ENCODE measurements at places on chromosomes 13 and 19. TPM values are rescaled to one million over a fixed set of nuclear protein-coding genes. Genes with fewer than 3 reads are reported as not detected.

DNA sequence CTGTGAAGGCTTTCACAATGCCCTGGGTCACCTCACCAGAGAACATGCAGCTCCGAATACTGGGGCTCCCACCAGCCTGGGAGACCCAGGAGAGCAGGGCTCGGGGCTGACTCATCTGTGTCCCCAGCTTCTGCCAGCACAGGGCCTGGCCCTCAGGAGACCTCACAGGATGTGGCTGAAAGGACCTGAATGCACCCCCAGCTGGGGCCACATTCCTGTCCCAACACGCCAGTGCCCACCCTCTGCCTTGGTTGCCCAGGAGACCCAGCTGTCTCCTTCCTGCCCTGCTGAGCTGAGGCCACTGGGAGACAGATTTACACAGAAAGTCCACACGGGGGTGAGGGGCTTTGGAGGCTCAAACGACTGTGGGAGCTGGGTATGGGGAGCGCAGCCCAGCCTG lies 11.9 kb downstream of the BCAT2 start:
- H3K27me3 ChIP-seq: no peaks in the 10 kb centered on the region
- H3K36me3 ChIP-seq: peaks cover 29% of the 10 kb centered on the region
- H3K4me1 ChIP-seq: peaks cover 7% of the 10 kb centered on the region
- no peak overlapping the region for H3K27ac ChIP-seq
- no peak for DNase-seq
- no peak overlapping the region for H3K4me3 ChIP-seq

TMEM91 gene
- total RNA-seq: 1.4 TPM

GRCh38 chr13:98181111-98181815 lies 4.2 kb upstream of the RNF113B start:
- H3K27ac ChIP-seq: no peak overlapping the region
- H3K27me3 ChIP-seq: no peaks in the 10 kb centered on the region
- no peaks in the 10 kb centered on the region for H3K4me1 ChIP-seq
- no peaks in the 10 kb centered on the region for H3K36me3 ChIP-seq
- DNase-seq: no peak

- H3K27me3 ChIP-seq: no peaks in the 10 kb centered on the region
- no peak overlapping the region for H3K4me3 ChIP-seq
- no peak overlapping the region for H3K27ac ChIP-seq
- no peak for DNase-seq
Observed at GRCh38 chr13:51330791-51331190, 8.7 kb upstream of the SERPINE3 start.

GRCh38 chr13:113062691-113063090 lies 42.9 kb upstream of the F7 start:
- H3K4me1 ChIP-seq: no peaks in the 10 kb centered on the region
- no peaks in the 10 kb centered on the region for H3K36me3 ChIP-seq

DNA sequence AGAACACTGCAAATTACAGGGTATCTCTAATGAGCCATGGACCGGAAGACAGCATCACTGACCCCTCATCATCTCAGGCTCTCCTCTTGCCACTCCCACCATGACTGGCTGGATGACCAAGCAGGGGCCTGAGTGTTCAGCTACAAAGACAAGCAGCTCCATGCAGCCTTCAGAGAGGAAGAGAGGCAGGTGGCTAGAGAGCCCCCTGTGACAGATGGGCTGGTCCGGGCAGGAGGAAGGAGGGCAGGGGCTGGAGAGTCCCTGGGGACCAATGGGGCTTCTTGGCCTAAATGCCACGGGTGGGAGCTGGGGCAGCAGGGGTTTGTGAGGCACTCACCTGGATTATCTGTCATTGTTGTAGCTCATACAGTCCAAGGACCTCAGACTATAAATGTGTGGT lies 12.8 kb upstream of the RASA3 start:
- H3K36me3 ChIP-seq: no peaks in the 10 kb centered on the region
- no peaks in the 10 kb centered on the region for H3K27me3 ChIP-seq
- H3K4me1 ChIP-seq: peaks cover 9% of the 10 kb centered on the region
- peak; percentile 35 for DNase-seq

ZNF266 gene
- total RNA-seq: 5.1 TPM

TMPRSS9 gene
- 0.17 TPM for total RNA-seq

- H3K4me3 ChIP-seq: peak overlapping the region; percentile 91
- DNase-seq: no peak
- H3K27me3 ChIP-seq: no peaks in the 10 kb centered on the region
- H3K27ac ChIP-seq: no peak overlapping the region
- peaks cover 4% of the 10 kb centered on the region for H3K4me1 ChIP-seq
- peaks cover 38% of the 10 kb centered on the region for H3K36me3 ChIP-seq
Observed at GRCh38 chr19:4473763-4474513, 1.8 kb downstream of the HDGFL2 start.

- H3K27me3 ChIP-seq: no peaks in the 10 kb centered on the region
- H3K4me1 ChIP-seq: peaks cover 38% of the 10 kb centered on the region
- DNase-seq: no peak
- no peak overlapping the region for H3K27ac ChIP-seq
Observed at GRCh38 chr19:34313188-34313587, 51.8 kb upstream of the GPI start.

- H3K4me3 ChIP-seq: no peak overlapping the region
- no peaks in the 10 kb centered on the region for H3K27me3 ChIP-seq
- no peaks in the 10 kb centered on the region for H3K4me1 ChIP-seq
- no peak overlapping the region for H3K27ac ChIP-seq
- DNase-seq: no peak
- no peaks in the 10 kb centered on the region for H3K36me3 ChIP-seq
Observed at GRCh38 chr13:73401769-73402168, 343.0 kb downstream of the KLF5 start.

GRCh38 chr19:351976-352625 lies 7.5 kb upstream of the MIER2 start:
- DNase-seq: no peak
- H3K27ac ChIP-seq: no peak overlapping the region
- no peak overlapping the region for H3K4me3 ChIP-seq
- H3K4me1 ChIP-seq: no peaks in the 10 kb centered on the region
- H3K27me3 ChIP-seq: no peaks in the 10 kb centered on the region

DNA sequence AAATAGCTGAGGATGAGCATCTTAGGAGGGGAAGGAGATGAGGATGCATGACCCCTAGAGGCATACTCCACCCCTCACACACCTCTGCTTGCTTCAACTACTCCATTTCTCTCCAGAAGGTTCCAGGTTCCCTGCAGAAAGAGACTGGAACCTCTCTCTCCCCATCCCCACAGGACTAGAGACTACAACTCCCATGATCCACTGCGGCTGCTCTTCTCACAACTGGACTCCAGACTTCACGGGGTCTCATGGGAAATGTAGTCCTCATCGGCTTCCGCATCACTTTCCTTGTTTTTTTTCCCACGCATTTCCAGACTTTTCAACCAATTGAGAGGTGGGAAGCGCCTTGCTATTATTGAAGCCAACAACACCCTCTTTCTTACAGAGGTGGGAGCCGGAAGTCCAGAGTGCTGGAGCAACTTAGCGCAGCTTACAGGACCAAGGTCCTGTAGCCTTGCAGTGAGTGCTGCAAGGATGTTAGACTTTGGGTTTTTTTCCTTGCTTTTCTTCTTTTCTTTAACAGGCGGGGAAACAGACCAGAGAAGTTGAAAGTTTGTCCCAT lies 13.9 kb upstream of the CACNG6 start:
- H3K4me1 ChIP-seq: peaks cover 9% of the 10 kb centered on the region
- peak overlapping the region; percentile 56 for H3K4me3 ChIP-seq
- no peaks in the 10 kb centered on the region for H3K36me3 ChIP-seq
- H3K27ac ChIP-seq: peak overlapping the region; percentile 49
- DNase-seq: peak; percentile 73

DNA sequence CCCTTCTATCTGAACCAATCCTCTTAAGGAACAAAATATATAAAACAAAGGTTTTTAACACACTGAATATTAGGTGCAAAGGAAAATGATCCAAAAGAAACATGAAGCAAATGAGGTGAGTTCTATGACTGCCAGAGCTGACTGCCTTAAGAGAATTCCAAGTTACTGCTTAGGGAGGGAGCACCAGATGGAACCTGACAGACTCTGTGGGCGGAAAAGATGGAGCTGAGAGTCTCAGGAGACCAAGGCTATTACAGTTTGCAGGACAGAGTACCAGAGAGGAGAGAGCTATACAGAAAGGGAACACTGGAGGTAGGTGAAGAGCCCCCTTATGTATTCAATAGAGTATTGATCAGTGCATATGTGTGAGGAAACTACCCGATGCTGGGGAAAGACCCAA lies 87.2 kb downstream of the B3GLCT start:
- no peak for DNase-seq
- no peak overlapping the region for H3K27ac ChIP-seq
- peaks cover 5% of the 10 kb centered on the region for H3K36me3 ChIP-seq

- peak overlapping the region; percentile 63 for H3K4me3 ChIP-seq
- H3K27ac ChIP-seq: no peak overlapping the region
- peak; percentile 68 for DNase-seq
- H3K4me1 ChIP-seq: peaks cover 13% of the 10 kb centered on the region
- no peaks in the 10 kb centered on the region for H3K27me3 ChIP-seq
Observed at GRCh38 chr19:49691243-49692146, 579 bp downstream of the CPT1C start.

- no peak for DNase-seq
- no peaks in the 10 kb centered on the region for H3K4me1 ChIP-seq
- no peak overlapping the region for H3K27ac ChIP-seq
- peaks cover 12% of the 10 kb centered on the region for H3K27me3 ChIP-seq
- H3K4me3 ChIP-seq: no peak overlapping the region
- H3K36me3 ChIP-seq: no peaks in the 10 kb centered on the region
Observed at GRCh38 chr13:99995589-99996380, 14.2 kb downstream of the ZIC2 start.

GRCh38 chr19:6039566-6040225 lies 61.8 kb upstream of the RANBP3 start:
- H3K4me1 ChIP-seq: no peaks in the 10 kb centered on the region
- H3K4me3 ChIP-seq: no peak overlapping the region
- H3K27me3 ChIP-seq: no peaks in the 10 kb centered on the region
- DNase-seq: no peak
- no peak overlapping the region for H3K27ac ChIP-seq

DNA sequence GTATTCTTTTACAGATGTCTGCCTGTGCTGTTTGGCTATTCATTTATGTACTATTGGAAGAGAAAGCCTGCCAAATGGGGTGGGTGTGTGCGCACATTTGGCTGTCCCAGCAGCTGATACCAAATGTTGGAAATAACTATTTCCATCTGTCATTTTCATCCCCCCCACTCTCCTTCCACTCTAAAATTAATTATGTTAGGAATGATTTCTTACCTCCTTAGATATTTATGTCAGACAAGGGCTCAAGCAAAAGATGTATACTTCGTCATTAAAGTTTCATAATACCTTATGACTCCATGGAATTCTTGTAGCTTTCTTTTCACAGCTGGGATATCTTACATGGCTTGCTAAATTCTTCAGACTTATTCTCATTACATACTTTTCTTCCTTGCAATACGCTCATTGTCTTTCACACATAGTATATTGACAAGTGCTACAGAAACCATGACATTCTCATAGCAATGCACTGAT lies 18.6 kb downstream of the ITM2B start:
- H3K36me3 ChIP-seq: peaks cover 4% of the 10 kb centered on the region
- H3K4me1 ChIP-seq: peaks cover 43% of the 10 kb centered on the region
- no peaks in the 10 kb centered on the region for H3K27me3 ChIP-seq

DNA sequence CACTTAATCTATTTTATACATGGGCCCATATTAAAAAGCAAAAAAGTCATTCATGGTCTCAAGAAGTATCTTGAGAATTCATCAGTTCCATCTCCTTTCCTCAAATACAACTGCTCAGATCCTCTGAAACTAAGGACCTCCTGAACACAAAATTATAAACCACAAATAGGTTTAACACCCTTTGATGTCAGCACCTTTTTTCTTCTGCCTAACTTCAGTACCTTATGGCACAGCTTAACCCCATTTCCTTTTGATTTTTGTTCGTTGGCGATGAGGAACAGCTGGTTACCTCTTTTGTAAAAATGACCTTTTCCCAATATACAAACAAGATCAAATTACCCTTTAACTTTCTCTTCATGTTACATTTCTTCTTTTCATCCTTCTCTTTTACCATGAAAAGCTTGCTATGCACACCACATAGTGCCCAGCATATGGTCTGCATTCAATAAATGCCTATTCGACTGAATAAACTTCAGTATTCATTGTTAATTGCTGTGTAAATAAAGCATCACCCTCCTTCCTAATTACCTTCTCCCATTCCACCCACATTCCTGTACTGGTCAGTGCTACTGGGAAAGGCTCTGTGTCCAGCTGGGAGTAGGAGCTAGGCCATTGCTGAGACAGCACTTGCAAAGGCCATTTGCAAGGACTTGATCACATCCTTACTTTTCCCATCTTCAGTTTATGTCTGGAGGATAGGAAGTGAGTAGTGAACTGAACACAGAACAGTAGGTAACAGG lies 317.9 kb downstream of the SHISA2 start:
- no peak overlapping the region for H3K27ac ChIP-seq
- H3K27me3 ChIP-seq: no peaks in the 10 kb centered on the region
- peaks cover 4% of the 10 kb centered on the region for H3K4me1 ChIP-seq
- no peaks in the 10 kb centered on the region for H3K36me3 ChIP-seq
- no peak overlapping the region for H3K4me3 ChIP-seq

RGL3 gene
- 6.4 TPM for total RNA-seq

GRCh38 chr13:102504002-102504401 lies 92.8 kb upstream of the TPP2 start:
- H3K36me3 ChIP-seq: no peaks in the 10 kb centered on the region
- no peak for DNase-seq
- no peak overlapping the region for H3K4me3 ChIP-seq
- H3K27me3 ChIP-seq: no peaks in the 10 kb centered on the region
- no peaks in the 10 kb centered on the region for H3K4me1 ChIP-seq
- H3K27ac ChIP-seq: no peak overlapping the region

FCGBP gene
- total RNA-seq: 8.7 TPM

ATP1A3 gene
- 0.15 TPM for total RNA-seq

- no peaks in the 10 kb centered on the region for H3K27me3 ChIP-seq
- peaks cover 38% of the 10 kb centered on the region for H3K36me3 ChIP-seq
- peak overlapping the region; percentile 79 for H3K27ac ChIP-seq
- no peak overlapping the region for H3K4me3 ChIP-seq
- DNase-seq: peak; percentile 90
- H3K4me1 ChIP-seq: peaks cover 47% of the 10 kb centered on the region
Observed at GRCh38 chr19:54209811-54210494, 9.3 kb downstream of the RPS9 start.

DNA sequence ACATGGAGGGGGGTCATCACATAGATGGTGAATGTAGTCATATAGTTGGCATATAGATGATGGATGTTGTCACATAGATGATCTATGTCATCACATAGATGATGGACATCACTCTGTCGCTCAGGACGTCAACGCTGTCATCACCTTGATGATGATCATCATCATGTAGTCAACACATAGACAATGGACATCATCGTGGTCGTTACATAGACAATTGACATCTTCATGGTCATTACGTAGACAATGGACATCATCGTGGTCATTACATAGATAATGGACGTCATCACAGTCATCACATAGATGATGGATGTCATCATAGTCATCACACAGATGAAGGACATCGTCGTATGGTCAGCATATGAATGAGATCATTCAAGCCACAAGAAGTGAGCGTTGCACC lies 28.6 kb upstream of the SLC15A1 start:
- no peak overlapping the region for H3K27ac ChIP-seq
- no peak for DNase-seq
- H3K27me3 ChIP-seq: no peaks in the 10 kb centered on the region
- H3K36me3 ChIP-seq: no peaks in the 10 kb centered on the region

Measured in psoas muscle (tissue), 8 donors.